ENCODE measurements at places on chromosomes 13 and 19.

DNA sequence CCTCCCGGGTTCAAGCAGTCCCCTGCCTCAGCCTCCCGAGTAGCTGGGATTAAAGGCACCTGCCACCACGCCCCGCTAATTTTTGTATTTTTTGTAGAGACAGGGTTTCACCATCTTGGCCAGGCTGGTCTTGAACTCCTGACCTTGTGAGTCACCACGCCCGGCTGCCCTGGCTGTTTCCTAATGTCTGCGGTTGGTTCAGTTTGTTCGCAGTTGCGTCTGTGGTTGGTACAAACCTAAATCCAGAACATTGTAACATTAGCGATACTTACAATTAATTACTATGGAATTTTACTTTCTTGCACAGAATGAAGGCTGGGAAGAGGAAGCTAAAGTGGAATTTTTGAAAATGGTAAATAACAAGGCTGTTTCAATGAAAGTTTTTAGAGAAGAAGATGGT, 38.1 kb downstream of the RNF17 start:
- no peak for DNase-seq

GRCh38 chr13:96650301-96650886, 343.9 kb downstream of the OXGR1 start:
- no peak for DNase-seq

- peak; percentile 50 for DNase-seq
Measured at GRCh38 chr19:38557205-38557799, 60.5 kb downstream of the MAP4K1 start.

DNA sequence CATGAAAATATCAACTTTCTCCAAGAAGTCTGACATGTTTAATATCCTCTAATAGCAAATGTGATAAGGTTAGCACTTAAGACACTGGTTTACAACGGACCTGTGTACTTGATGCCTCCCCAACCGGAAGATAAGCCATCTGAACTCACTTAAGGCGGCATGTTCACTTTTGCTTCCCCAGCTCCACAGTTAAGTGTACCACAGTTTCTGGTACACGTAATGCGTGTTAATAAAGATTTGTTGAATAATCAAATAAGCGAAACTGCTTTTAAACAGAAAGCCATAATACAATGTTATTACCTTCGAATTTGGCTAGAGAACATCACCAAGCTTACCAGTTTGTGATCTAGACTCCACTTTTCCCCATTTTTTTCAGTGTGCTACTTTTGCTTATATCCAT, 1.4 kb upstream of the PAN3 start:
- peak; percentile 31 for DNase-seq

DNA sequence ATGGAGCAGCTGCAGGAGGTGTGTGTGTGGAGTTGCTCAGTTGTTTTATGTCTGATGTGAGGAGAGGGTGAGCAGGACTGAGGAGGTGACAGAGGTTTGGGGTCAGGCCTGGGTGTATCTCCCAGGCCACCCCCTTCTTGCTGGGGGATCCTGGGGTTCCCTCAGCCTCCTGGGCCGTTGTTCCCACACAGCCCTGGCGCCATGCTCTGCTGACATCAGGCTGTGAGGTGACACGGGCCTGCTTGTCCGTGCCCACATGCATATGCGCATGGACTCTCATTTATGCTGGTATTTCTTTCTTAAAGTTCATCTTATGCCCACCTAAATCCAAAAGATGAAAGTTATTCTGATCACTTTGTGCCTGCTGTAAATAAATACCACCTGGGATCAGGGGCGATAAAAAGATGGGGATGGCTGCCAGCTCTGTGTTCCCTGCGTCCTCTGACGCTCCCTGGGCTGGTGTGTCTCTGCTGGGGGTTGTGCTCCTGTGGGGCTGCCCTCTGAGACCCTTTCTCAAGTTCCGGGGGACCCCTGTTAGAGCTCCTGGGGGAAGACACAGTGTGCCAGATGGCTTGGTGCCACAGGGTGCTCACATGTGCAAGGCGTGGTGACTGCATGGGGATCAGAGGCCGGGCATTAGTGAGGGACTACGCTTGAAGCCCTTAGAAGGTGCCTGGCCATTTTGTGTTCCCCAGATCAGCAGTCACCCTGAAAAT, 12.6 kb downstream of the NAXD start:
- no peak for DNase-seq

DNA sequence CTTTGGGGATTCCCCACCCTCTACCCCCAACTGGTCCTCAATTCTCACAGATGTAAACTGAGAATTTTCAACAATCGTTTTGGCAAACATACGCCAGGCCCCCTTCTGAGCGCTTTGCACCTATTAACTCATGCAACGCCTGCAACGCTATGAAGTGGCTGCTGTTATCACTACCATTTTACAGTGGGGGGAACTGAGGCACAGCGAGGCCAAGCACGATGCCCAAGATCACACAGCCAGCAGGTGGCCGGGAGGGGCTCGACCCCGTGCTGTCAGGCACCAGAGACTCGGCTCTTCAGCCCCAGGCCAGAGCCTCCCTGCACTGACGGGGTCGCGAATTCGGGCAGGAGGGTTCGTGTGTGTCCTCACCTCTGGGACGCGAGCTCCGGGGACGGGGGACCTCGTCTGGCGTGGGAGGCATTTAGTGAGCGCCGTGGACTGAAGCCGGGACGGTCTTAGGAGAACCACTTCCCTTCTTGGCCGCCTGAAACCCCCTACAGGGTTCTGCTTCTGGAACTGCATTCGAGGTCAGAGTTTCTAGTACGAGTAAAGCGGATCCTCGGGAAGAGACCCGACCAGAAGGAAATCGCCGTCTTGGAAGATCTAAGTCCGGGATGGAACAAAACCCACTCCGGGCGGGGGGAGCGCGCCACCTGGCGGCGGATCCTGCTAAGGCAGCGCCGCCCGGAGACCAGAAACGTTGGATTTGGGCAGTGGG, 21.0 kb downstream of the ZNF114 start:
- DNase-seq = peak; percentile 60

DNA sequence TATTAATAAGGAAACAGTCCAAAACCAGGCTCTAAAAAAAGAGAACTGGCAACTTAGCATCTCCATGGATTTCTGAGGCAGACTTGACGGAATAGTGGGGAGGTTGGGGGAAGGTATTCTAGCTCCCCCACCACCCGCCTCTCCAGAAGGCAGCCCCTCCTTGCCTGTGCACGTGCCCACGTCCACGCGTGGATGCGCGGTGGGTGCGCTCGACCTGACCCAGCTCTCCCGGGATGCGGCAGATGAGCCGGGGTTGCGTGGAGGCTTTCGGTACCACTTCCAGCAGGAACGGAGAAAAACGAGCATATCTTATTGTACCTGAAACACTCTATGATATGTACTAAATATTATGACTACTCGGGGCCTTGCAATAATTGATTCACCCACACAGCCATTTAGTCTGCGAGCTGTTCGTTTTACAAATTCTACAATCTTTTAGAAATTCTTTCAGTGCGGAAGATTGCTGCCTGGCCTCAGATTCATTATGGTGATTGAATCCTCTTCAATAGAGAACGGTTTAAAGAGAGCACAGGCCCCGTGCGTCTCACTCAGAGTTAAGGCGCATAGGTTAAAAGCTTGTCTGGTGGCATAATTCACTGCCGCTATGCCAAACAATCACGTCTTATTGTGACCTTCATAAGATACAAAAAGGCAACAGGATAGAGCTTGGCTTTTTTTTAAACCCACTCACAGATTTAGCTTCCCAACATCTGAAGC, 117.9 kb downstream of the URI1 start:
- DNase-seq = no peak

DNA sequence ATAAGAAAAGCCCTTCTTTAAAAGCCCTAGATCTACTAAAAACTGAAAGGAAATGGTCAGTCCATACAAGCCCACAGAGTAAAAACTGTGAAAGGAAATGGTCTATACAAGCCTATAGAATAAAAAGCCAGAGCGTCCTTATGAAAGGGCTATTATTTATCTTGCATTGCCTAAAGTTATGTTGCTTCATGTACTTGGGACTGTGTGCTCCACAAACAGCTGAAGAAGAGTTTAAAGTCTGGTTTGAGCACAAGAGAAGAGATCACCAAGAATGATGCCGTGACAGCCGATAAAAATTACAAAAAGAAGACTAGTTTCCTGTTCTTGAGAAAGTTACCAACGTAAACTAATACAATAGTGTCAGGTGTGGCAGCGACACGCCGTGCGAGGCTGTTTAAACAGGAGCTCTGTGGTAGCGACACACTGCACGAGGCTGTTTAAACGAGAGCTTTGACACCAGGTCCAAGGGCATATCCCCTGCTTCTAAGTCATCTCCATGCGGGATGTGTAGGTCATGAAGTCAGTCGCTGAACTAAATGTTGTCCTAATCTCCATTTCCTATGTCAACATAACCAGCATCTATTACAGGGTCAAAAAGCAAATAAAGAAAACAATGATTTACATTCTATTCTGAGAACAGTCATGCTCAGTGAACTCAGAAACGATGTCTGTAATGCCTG, 24.9 kb downstream of the PCID2 start:
- no peak for DNase-seq

GRCh38 chr19:46674416-46675178, 13.6 kb upstream of the DACT3 start:
- DNase-seq = no peak

DNA sequence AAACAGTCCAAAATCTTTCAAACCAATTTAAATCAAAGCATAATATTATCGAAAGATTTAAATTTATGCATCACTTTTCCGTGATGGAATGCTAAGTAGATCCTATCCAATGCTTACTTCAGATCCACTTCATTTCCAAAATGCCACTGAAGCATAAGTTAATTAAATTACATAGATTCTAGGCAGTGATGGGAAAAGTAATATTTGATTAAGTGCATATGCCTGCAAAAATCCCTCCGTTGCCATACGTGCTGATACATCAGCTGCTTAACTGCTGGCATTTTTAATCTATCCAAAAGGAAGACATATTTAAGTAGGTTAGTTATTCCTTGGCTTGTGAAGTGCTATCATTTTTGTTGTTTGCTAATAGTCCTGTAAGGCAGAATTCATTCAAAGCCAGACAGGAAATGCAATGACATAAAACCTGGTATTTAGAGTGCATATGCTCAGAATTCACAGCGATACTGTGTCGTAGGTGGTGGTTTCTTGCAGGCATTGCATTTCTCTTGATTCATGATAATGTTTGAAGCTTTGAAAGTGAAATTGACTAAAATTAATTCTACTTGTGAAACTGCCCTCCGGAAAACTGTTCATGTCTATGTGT, 738.3 kb upstream of the GPC6 start:
- no peak for DNase-seq

DNA sequence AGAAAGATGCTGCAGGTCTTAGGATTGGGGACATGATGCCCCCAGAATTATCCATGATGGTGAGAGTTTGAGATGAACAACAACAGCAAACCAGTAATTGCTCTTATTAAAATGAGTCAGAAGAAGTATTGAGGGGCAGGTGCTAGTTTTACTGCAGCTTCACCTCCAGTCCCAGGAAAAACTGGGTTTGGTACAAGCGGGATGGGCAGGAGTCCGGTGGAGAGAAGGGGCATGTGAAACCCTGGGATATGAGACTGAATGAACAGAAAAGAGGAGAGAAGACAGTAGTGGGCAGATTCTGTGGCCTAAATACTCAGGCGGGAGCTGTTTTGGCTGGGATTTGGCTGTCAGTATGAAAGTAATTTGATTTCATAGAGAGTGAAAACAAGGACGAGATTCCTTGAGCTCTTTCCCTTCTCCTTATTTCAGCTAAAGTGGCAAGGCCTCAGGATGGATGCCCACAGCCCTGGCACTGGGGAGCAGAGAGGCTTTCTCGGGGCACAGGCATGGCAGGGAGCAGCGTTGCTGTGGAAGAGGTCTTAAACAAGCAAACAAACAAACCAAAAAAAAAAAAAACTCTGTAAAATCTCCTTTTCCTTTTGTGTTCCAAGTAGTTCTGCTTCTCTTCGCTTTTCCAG, 30.7 kb downstream of the NFIX start:
- no peak for DNase-seq

DNA sequence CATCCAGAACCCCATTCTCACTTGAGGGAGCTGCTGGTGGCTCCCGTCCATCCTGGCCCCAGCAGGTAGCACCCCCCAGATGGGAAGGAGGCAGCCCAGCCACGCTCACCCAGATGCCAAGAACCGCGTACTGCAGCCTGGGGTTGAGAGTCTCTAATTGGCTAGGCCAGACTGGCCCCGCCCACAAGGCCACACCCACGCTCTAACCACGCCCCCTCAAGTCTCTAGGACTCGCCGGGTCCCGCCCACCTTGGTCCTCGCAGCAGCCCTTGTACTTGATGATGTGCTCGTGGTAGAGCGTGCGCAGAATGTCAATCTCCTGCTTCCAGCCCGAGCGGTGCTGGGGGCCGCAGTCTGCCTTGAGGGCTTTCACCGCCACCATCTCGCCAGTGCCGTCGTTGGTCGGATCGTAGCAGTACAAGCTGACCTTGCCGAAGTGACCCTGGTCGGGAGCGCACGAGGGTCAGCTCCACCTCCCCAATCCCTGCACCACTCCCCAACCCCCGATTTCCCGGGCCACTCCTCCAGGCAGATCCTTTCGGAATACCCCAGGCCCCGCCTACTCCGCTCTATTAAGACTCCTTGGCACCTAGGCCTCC, 14.5 kb upstream of the ICAM3 start:
- DNase-seq = peak; percentile 33

DNA sequence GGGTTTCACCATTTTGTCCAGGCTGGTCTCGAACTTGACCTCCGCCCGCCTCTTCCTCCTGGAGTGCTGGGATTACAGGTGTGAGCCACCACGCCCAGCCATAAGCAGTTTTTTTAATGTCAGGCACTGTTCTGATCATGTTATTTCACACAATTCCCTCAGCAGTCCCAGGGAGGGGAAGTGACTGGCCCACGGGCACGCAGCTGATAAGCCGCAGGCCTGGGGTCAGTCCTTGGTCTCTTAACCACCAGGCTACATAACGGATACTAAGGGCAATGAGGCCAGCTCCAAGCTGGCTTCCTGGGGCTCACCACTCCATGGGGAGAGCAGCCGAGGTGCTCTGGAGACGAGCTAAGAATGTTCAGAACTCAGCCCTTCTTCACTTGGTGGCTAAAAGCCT, 13.5 kb downstream of the BRSK1 start:
- DNase-seq = no peak

DNA sequence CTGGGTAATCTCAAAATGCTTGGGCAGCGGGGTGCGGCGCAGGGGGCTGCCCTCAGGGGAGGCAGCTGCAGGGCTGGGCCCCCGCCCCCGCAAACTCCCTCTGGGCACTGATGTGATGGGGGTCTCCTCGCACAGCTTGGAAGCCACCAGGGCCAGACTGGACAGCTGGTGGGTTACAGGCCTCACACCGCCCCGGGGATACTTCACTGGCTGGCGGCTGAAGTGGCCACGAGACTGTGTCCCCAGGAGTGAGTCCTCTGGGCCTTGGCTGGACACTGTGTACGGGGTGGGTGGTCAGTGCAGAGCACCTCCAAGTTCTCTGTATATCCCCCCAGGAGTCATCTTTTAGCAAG, 2.0 kb upstream of the LPAR2 start:
- DNase-seq = no peak

GRCh38 chr13:112734696-112735547, 45.1 kb downstream of the ATP11A start:
- no peak for DNase-seq

All from CD4-positive, alpha-beta T cell treated with Interleukin-12 subunit alpha and Interleukin-12 subunit beta, for 1 hour (primary cell).